NCI-H446 (cell line): ENCODE measurements at places on chromosomes 11 and 22.

DNA sequence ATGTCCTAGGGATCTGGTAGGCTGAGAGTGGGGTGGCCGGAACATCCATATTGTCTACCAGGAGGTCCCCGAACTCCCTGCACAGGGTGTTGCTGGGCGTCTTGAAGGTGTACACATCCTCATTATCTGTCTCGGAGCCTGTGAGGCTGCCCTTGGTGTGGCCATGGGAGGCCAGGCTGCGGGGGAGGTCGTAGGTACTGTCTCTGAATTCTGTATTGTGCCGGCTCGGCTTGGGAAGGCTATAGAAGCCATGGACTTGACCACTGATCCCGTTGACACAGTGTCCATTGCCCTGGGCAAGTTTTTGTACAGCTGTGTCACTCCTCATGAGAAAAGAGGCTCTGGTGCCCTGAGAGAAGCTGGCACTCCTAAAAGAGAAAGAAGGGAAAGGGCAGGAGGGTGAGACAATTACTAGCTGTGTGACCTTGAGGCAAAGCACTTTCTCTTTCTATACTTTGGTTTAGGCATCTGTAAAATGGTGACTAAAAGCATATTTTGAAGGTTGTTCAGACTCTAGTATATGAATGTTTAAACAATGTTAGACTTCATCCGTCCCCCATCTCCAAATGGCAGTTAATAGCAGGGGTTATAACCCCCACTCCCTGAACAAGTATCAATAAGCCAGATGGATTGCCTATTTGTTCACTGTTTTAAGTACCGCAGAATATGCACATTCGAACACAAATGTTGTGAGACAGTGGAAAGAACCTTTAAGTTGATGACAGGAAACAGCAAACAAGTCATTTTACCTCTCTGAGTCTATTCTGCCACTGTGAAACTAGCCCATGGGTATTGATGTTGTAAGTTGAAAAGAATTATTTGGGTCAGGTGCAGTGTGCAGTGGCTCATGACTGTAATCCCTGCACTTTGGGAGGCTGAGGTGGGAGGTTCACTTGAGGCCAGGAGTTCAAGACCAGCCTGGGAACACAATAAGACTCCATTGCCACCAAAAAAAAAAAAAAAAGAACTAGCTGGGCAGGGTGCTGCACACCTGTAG, 38.3 kb downstream of the USP35 start:
- DNase-seq: no peak

DNA sequence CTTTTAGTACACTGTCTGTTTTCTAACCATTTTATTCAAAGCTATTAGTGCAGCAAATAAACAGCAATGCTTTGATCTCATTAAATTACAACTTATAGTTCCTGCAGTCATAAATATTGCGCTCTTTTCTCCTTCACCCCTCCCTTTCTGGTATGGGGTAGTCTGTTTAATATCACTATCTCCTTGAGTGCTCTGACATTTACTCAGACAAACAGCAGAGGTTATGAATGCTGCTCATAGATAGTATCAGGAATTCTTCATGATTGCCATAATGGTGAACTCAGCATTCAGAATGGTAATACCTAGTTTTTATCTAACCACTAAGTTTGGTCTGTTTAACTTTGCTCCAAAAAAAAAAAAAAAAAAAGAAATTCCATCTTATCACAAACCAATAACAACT, 87.4 kb downstream of the EIF3M start:
- no peak for DNase-seq

DNA sequence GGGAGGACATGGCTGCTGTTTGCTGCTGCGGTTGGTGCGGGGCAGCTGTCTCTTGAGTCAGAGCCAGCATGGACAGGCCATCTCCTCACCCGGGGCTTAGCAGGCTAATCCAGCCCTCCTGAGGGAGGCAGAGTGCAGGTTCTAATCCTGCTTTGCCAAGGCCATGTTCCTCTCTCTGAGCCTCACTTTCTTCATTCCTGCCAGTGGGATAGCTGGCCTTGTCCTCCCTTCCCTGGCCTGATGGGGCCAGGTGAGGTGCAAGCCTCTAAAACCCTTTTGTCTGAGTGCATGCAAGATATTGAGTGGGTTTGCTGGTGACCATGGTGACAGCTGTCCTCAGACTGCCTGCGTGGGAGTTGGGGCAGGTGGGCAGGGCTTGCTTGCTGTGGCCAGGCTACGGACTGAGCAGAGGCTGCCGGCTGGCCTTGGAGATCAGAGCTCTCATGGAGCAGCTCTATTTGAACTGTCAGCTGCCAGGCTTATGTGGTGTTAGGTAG, 3.6 kb downstream of the USP35 start:
- DNase-seq: no peak

GRCh38 chr11:114426280-114426679, 13.0 kb upstream of the REXO2 start:
- no peak for DNase-seq

- no peak for DNase-seq
Measured at GRCh38 chr11:77602381-77603088, 12.8 kb downstream of the AQP11 start.
